Suppressor macrophage treated with lipopolysaccharide for 4 hours (primary cell): ENCODE measurements at places on chromosomes 13 and 19.

GRCh38 chr19:10116085-10116865 lies 3.4 kb downstream of the EIF3G start:
- DNase-seq, result no peak

DNA sequence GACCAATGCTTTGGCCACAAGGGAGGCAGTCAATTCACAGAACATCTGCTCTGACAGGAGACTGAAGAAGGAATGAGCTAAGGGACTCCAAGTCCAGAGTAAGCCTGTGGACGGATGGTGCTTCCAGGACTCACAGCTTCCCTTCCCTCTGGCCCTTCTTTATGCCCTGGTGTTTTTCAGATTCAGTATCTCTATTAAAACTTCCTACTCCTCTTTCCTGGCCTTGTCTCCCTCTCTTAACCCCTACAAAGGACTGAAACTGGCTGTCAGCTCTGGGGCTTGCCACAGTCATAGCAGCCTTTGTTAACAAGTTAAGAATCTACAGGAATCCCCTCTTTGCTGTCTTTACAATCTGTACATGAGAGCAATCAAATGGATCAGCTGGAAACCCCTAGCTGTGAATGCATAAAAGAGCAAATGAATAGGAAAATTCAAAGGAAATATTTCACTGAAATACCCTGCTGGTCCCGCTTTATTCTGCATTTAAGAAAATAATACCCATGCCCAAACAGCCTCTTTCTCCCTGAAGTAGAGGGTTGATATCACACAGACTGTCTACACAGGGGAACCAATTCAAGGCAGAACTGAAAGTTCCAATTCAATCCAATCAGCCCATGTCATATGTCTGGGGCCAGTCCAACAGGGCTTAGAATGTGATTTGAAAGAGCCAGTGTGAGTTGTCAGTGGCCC lies 192.3 kb downstream of the MZT1 start:
- DNase-seq, result no peak

GRCh38 chr13:63307228-63307627 lies 1891.6 kb upstream of the PCDH20 start:
- no peak for DNase-seq

DNA sequence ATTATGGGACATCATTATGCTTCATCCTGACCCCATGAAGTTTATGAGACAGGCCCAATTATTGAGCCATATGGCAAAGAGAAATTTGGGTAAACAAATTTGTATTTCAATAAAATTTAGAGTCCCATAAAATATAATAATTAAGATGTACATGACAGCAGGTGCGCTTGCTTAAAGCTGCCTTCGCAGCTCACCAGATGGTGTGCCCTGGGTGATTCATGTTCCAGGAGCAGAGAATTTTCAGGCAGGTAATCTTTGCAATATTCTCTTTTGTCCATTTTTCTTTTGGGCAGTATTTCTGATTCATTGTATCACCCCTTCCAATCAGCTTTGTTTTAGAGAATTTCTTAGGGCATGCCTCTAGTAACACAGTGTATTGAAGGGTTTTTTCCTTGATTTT lies 39.5 kb upstream of the WASF3 start:
- DNase-seq, result no peak

DNA sequence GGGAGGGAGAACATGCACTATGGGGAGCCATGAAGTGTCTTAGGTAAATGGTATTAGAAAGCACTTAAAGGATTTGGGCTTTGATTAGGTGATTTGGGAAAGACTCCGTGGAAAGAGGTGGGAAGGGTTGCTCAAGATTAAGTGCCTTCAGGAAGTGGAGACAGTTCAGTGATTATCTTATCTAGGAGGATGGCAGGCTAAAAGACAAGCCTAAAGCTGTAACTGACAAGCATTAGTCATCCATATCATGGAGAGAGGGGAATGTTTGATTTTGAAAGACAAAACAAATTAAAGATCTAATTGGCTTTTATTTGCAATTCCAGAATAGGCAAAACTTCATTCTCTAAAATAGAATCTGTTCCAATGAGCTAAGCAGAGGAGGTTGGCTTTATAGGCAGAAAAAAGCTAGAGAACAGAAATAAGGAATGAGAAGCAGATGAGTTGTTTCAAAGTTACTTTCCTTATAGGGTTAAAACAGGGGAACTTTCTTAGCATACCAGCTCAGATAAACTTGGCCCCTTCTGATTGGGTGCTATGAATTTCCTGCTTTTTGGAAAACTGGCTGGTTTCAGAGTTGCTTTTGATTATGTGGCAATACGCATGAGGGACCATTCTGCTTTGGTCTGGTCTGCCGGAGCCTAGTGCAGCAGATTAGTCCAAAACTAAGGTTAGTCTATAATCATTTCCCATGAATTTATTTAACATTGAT lies 1.8 kb upstream of the DIAPH3 start:
- no peak for DNase-seq

- DNase-seq, result no peak
These were observed 135.2 kb downstream of the EFNB2 start for GRCh38 chr13:106400289-106400688.

DNA sequence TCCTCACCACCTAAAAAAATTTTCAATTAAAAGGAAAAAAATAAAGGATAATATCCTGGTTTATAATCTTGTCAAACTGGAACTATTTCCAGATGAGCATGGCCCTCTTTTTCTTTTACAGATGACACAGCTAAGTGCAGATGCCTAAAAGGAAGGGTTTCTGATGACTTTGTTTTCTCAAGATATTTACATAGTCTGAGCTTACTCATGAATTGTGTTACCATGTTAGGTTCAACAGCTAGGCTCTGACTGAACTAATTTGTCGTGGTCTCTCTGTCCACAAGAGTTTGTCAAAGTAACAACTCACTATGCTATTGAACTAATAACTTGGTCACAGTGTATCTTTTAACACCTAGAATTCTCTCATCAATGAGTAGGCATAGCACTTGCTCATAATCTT lies 780.8 kb downstream of the GPC5 start:
- DNase-seq, result no peak

GRCh38 chr19:53254411-53255341 lies at the start of gene ZNF677:
Gene ZNF677 (minus strand): TSS chr19:53254873. CDS start chr19:53251550, 3,323 bp downstream.
- DNase-seq, result peak; percentile 90

- DNase-seq, result no peak
These were observed 106.1 kb downstream of the NHLRC3 start for GRCh38 chr13:39144391-39144790.

- no peak for DNase-seq
These were observed 183.4 kb downstream of the PTPRS start for GRCh38 chr19:5157186-5157585.

DNA sequence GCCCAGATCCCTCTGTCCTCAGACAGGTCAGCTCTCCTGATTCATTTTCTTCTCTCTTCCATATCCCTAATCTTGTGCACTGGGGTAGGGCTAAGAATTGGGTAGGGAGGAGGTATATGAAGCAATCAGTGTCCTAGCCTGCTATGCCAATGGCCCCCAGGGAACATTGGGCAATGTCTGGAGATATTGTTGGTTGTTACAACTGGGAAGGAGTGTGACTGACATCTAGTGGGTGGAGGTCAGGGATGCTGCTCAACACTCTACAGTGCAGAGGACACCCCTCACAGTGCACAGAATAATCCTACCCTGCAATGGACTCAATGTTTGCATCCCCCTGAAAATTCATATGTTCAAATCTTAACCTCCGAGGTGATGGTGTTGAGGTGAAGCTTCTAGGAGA lies 57.5 kb downstream of the CPAMD8 start:
- peak; percentile 38 for DNase-seq

- no peak for DNase-seq
These were observed 140.6 kb downstream of the IRS2 start for GRCh38 chr13:109645831-109646230.

GRCh38 chr13:41273831-41274441 lies 10.6 kb upstream of the MTRF1 start:
- no peak for DNase-seq

DNA sequence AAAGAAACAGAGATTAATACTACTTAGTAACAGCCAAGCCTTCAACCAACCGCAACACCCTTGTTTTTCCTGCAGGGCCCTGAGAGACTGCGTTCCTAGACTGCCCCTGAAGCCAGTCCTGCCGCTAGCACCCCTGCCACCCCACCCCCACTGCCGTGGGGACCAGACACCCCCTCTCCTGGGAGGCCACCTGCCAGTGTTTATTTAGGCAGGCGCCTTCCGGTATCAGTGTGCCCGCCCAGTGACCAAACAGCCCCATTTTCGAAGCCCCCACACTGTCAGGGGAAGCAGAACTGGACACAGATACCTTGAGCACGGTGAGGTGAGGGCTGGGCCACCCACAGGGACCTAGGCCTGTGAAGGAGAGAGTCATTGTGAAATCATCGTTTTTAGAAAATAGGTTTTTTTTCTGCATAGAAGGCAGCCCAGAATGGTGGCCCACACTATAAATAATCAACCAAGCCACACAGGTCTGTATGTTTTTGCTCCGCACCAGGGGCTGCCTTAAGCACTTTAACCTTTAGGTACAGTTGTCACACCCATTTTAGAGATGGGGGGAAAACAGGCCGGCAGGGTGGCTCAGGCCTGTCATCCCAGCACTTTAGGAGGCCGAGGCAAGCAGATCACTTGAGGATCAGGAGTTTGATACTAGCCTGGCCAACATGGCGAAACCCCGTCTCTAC lies 3.5 kb upstream of the TLE5 start:
- DNase-seq, result no peak

DNA sequence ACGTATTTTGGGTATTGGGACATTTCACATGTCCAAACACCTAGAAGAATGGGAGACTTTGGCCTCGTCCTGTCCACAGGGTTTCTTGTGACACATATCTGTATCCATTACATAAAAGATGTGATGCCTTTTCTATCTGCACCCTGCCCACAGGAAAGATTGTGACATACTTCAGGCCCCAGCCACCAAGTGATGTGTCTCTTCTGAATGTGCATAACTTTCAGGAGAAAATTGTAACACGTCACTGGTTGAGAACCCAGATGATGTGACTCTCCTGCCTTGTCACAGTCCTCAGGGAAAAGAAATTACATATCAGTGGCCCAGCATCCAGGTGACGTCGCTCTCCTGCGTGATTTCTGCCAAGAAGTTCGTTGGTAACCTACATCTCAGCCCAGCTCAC lies 21.0 kb upstream of the ZNF681 start:
- DNase-seq, result no peak

GRCh38 chr13:59801107-59801880 lies 362.4 kb downstream of the DIAPH3 start:
- DNase-seq, result no peak

GRCh38 chr19:812747-813218 lies 9.0 kb downstream of the PLPPR3 start:
- DNase-seq, result no peak

GRCh38 chr13:98370806-98371515 lies 193.9 kb upstream of the RNF113B start:
- no peak for DNase-seq

DNA sequence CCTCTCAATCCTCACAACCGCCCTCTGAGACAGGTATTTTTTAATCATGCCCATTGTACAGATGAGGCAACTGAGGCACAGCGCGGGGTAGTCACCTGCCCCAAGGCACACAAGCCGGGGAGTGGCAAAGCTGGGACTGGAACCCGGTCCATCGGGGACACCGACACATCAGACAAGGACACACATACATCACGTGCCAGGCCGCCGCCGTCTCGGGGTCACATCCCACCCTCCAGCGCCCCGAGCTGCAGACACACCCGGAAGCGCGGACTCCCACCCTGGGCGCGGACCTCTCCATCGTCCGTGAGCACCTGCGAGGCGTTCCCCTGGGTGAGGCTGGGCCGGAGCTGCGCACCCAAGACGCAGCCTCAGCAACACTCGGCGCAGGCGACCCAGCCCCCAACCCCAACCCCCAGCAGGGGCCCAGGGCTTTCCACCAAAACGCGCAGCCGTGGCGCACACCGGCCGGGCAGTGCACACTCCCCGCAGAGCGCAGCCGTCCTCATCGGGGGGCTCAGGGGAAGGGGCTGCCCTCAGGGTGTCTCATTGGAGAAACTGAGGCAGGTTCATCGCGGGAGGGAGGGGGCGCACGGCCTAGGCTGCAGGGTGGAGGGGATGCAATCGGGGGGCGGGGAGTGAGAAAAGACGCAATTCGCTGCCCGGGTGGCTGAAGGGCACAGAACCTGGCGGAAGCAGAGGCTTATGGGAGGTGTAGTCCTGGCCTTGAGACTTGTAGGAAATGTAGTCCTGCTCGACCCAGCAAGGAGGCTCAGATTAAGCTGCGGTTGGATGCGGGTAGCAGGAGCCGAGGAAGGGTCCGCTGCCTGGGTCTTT lies 1.9 kb upstream of the LMTK3 start:
- DNase-seq, result peak; percentile 51

GRCh38 chr19:17811103-17811502 lies 10.2 kb downstream of the INSL3 start:
- no peak for DNase-seq

DNA sequence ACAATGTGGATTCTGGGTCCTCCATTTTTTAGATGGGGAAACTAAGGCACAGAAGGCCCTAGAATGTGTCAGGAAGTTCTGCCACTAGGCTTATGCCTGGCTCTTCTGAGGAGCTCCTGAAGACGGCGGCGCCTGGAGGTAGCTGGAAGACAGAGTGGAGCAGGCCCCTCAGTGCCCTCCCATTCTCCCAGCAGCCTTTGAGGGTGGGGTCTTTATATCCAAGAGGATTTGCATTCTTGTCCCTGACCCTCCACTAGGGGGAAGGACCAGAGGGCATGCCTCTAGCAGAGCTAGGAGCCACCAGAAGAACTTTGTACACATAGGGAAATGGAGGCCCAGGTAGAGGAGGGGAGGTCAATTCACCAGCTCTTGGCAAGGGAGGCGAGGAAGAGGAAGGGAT lies 9.4 kb downstream of the CELF5 start:
- DNase-seq, result no peak

DNA sequence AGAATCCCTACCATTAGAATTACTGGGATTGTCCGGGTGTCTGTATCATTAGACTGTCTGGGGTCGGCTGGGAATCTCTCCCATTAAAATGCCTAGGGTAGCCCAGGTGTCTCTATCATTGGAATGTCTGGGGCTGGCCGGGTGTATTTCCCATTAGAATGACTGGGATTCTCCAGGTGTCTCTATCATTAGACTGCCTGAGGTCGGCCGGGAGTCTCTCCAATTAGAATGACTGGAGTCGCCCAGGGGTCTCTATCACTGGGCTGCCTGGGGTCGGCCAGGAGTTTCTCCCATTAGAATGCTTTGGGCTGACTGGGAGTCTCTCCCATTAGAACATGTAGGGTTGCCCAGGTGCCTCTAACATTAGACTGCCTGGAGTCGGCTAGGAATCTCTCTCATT lies 1560.7 kb downstream of the UQCRFS1 start:
- no peak for DNase-seq

DNA sequence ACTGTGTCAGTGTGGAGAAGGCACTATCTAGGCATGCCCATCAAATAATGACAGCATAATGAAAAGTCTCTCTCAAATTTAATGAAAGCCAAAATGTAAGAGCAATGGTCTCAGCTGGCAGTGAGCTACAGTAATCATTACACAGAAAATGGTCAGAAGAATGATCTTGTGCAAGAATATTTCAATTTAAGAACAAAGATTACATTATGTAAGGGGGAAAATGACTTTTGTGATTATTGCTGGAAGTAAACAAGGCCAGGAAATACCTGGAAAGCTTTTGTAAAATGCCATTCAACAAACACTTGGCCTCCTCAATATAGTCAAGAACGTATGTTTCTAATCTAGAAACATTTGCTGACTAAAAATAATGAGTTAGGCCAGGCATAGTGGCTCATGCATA lies 89.1 kb downstream of the CAB39L start:
- no peak for DNase-seq
